ENCODE measurements at places on chromosomes 6 and 20.
A peak's percentile ranks its signal among the peaks of the same experiment; 100 is the strongest.

GRCh38 chr6:105431226-105431625 is 28.3 kb upstream of the PREP start:
- DNase-seq: peak; percentile 28

- peak; percentile 68 for DNase-seq
Observed at GRCh38 chr6:29631860-29632731, 887 bp downstream of the GABBR1 start.

DNA sequence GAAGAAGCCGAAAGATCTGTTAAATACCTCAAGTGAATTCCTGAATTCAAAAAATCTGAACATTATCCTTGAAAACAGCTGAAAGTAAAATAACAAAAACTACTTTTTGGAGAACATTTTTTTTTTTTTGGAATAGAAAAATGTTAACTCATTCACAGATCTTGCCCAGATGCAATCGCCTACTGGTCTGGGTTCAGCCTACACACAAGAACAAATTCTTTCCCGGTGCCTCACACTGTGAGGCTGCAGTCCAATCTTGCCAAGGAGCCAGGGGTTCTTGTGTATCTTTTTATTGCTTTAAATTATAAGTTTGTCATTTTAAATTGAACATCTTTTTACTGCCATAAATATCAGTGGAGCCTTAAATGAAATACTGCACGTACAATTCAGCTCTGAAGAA is 41.2 kb upstream of the TMEM200A start:
- DNase-seq: no peak

DNA sequence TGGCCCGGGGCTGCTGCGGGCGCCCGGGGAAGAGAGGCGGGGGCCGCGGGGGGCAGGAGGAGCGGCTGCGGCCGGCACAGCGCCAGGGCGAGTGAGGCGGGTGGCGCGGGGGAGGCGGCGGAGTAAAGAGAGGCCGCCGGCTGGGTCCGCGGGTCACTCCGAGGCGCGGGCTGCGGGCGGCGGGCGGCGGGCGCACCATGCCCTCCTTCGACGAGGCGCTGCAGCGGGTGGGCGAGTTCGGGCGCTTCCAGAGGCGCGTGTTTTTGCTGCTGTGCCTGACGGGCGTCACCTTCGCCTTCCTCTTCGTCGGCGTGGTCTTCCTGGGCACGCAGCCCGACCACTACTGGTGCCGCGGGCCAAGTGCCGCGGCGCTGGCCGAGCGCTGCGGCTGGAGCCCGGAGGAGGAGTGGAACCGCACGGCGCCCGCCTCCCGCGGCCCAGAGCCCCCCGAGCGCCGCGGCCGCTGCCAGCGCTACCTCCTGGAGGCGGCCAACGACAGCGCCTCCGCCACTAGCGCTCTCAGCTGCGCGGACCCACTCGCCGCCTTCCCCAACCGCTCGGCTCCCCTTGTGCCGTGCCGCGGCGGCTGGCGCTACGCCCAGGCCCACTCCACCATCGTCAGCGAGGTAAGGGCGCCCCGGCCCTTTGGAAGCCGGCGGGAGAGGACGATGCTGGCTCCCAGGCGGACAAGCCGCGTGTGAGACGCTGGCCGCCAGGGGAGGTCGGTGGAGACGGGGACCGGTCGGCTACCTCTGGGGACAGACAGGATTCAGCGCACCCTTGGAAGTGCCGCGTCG is at the start of gene SLC22A3:
Gene SLC22A3 (plus strand): TSS at position 156 of the 797 bp plus-strand sequence. CDS start 42 bp downstream, at position 198.
- no peak for DNase-seq

GRCh38 chr6:31886541-31886991 is 7.8 kb upstream of the SLC44A4 start:
- no peak for DNase-seq

GRCh38 chr6:106666282-106667021 is 37.1 kb downstream of the QRSL1 start:
- no peak for DNase-seq

DNA sequence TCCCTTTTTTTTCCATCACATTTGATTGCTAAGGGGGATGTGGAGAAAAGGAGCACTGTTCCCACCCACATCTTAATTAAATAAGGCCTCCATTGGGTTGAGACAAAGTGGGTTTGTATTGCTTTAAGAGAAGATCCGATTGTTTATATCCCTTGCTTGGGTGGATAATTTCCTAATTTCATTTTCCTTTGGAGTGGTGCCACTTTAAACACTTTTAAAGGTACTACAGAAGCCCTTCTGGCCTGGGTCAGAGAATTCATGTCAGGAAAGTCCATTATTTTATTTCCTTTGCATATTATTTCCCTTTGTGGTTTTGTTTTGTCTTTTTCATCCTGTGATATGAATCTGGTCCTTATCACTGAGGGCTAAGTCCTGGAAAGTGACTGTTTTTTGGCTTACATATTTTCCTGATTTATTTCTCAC is 56.9 kb downstream of the PHACTR2 start:
- no peak for DNase-seq

- no peak for DNase-seq
Observed at GRCh38 chr6:88483424-88483823, 317.3 kb upstream of the CNR1 start.

DNA sequence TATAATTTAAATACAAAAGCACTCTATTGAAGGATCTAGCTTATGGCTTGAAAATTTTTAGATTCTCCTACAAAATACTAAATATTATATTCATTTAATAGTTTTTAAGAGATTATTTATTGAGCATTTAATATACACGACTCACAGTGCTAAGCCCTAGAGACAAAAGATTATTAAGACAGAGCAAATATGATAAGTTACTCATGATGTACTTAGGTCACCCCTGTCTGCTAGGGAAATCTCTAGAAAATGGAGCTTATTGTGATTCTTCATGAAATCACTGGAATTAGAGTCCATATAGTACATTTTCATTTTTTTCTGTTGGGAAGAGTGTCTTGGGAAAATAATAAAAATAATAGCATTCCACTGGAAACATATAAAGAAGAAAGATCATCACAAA is 37.8 kb downstream of the BEND6 start:
- DNase-seq: no peak

GRCh38 chr6:116500969-116501433 is 10.4 kb upstream of the CALHM5 start:
- DNase-seq: no peak

DNA sequence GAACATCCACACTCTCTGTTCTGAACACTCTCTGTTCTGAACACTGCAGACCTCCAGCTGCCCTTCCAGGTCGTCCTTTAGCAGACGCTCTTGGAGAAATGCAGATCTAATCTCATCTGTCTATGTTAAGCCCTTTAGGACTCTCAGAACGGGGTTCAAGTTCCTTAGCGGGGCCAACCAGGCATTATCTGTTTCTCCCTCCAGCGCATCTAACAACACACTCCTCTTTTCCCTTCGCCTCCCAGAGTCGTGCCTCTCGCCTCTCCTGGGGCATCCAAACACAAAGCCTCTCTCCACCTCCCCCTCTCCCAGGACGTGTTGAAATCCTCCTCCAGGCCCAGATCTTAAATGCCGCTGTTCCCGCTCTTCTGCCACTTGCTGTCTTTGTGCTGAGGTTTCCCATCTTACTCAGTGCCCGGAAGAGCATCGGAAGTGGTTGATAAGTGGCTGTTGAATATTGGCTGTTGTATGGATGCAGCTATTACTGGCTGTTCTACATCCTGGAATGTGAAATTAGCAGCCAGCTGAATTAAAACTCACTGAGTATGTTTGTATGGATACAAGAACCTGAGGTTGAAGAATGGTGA is 108.4 kb upstream of the GGTLC1 start:
- no peak for DNase-seq

DNA sequence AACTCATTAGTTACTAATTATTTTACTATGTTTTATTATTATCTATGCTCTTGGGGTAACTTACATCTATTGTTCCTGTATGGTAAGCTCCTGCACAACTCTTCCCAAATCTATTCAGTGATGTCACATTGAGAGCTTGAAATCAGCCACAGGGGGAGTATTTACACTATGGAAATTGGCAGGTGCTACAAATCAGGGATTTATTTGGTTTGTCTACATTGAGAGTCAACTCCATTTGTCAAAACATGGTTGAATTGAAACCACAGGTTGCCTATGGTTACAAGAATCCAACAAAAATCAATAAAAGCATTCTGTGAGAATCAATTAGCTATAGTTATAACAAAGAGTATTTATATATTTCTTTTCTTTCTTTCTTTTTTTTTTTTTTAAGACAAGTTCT is 3.9 kb upstream of the FITM2 start:
- DNase-seq: no peak

Data from activated CD4-positive, alpha-beta T cell treated with anti-CD3 and anti-CD28 coated beads for 4 hours (primary cell).